ENCODE measurements at places on chromosomes 7 and 10.

DNA sequence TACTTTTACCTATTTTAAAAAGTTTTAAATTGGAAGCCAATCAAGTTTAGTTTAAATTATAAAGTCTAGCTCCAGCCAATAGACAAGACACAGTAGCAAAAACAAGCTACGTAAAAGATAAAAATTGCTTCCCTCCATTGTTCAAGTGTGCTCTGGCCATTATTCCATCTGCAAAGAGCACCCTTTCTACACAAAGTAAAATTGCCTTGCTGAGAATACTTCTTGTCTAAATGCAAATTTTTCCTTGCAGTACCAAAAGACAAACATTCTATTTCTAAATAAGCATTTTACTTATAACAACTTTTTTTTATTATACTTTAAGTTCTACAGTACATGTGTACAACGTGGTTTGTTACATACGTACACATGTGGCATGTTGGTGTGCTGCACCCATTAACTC, 75.9 kb upstream of the ZNF746 start:
- DNase-seq, result no peak

DNA sequence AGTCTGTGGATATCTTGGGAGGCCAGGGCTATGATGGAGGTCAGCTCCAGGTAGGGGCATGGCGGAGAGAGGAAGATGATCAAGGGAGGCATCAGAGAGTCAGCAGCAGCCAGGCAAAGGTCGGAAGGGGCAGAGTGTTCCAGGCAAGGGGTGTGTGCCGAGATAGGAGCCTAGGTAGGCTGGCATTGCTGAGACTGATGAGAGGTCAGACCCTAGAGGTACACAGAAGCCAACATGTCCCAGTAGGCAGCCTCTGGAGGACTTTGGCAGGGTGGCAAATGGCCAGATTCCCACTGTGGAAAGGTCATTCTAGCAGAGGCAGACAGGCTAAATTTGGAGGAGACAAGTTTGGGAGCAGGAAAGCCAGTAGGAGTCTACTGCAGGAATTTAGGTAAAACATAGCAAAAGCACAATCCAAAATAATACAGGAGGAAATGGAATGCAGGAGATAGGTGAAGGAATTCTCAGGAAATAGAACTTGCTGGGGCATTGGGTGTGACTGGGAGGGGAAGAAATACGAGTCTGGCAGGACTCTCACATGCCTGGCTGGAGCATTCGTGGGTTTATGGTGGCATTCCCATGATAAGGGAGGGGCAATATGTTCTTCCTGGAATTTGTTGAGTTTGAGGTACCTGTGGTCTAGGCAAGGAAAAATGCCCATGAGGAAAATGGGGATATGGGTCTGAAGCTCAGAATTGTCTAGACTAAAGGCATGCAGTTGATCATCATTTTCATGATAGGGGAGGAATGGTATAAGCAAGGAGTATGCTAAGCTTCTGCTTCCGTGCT, 25.7 kb downstream of the TMEM176A start:
- DNase-seq, result no peak

DNA sequence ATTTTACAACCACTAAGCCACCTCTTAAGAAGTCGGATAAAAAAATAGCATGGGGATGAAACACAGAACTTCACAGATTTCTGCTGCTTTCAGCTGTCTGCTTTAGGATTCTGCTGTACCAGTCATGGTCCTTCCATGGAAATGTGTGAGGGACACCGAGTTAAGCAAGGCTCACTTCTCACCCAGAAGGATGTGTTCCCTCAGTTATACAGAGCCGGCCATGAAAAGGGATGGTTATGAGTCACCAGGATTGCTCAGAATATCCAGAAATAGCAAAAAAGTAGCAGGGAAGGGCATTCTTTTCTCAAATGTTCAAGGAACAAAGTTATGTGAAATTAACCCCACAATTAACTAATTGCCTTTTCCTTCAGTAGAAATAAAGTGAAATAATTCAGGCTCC, 124.4 kb downstream of the AMPH start:
- no peak for DNase-seq

DNA sequence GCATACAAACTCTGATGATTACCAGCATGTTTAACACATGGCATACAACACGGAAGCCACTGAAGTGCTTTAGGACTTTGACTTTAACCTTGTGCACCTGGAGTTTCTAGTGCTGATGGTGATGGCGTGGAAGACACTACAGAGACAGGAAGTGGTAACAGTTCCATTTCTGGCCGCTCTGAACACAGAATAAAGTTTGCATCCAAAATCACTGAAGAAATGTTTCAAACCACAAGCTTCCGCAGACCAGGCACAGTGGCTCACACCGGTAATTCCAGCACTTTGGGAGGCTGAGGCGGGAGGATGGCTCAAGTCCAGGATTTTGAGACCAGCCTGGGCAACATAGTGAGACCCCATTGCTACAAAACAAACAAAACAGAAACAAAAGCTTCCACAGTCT, 40.3 kb upstream of the TNPO3 start:
- no peak for DNase-seq

GRCh38 chr7:155375337-155376277, 77.9 kb downstream of the INSIG1 start:
- no peak for DNase-seq

GRCh38 chr7:114718861-114719260, 203.0 kb upstream of the MDFIC start:
- DNase-seq, result no peak

GRCh38 chr7:117096330-117096729, 143.0 kb downstream of the ST7 start:
- DNase-seq, result no peak

- no peak for DNase-seq
Observed at GRCh38 chr10:124354411-124355382, 64.0 kb downstream of the OAT start.

DNA sequence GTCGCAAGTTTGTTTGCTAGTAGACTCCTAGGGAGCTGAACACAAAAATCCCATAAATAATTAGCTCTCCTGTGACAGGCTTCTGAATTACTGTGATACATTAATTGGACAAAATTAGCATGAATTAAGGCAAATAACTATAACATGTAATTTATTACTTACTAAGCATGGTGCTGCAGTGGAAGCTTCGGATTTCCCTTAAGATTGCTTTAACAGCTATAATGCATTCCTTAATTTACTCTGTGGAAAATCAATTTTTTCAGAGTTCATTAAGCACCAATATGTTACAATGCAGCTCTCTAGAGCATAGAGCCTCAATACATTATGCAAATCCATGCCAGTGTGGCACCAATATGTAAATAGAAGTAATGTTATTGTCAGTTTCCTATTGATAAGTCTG, 201.5 kb downstream of the MDFIC start:
- no peak for DNase-seq

DNA sequence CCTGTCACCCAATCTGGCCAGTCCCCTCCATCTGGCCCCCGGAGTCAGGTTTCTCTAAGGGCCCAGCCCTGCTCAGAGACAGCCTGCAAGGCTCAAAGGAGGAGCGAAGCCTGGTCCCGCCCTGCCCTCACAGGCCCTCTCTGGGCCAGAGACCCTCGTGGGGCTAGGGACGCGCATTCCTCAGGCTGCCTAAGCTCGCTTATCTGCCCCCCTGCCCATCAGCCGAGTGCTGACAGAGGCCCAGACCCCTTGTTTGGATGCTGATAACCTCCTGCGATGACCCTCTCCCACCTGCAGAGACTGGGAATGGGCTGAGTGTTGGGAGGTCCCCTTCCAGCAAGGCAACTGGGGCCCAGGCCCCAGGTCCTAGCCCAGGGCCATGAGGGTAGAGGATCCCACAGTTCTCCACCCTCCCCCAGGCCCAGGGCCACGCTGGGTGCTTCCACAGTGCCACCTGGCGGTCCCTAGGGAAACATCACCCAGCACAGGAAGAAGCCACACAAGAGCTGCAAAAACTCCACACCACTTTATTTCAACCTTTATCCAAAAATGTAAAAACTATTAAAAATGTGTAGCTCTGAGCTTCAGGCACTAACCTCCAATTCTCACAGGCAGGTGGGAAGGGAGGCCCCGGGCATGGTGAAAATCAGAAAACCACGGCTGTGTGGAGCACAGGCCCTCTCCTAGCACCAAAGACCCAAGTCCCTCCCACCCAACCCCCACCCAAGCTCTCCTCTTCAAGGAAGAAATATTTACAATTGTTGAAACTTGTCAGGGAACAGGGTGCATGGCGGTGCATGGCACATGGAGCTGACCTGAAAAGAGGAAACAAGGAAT, 2.2 kb downstream of the NPM3 start:
- no peak for DNase-seq

- DNase-seq, result no peak
Observed at GRCh38 chr7:155398944-155399343, 59.0 kb upstream of the EN2 start.

DNA sequence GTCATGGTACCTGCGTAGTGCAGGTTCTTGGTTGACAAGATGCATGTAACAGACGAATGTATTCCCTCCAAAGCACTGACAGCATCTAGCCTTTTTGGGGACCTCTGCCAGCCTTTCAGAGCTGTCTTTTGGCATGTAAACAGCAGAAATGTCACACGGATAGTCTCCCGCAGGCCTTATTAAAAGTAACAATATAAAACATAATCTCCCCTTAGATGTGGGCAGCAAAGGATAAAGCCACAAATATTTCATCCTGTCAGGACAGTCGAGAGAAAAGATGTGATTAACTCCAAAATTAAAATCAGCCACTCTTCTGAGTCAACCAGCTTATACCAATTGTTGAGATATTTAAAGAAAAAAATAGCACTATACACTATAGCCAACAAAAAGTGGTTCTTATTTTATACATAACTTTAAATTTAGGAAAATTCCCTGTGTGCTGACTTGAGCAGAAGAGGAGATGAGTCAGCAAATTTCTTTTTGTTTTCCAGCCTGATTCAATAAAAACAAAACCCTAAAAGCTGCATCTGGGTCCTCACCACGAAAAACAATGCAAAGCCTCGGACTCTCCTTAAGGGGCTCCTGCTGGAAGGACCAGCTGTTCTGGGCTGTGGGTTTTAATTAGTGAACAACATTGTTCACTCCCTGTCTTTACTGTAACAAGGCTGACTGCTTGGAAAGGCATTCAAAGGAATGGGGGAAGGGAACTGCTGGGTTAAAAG, 240.2 kb downstream of the ADAM12 start:
- no peak for DNase-seq

GRCh38 chr7:7889791-7890568, 78.6 kb upstream of the GLCCI1 start:
- DNase-seq, result no peak

DNA sequence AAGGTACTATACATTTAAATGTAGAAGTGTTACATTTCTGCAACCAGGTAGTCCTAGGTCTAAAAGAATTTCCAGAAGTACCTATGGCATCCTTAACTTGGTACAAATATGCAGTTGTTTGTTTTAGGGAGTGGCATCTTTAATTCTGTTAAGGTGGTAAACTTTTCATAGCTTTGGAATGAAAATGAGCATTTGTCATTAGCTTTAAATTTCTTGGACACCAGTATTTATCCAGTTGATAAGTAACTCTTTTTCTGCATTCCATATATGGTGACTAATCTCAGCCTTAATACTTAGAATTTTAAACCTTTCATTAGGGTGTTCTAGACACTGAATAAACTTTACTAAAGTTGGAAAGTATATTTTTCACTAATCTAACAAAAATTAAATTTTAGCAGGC, 10.8 kb downstream of the SLF2 start:
- no peak for DNase-seq

GRCh38 chr10:51007781-51008180, 66.5 kb upstream of the PRKG1 start:
- no peak for DNase-seq

Data from NCI-H446 treated with DMSO at 0.1 percent for 48 hours (cell line).